Psoas muscle (tissue), 8 donors: ENCODE measurements at places on chromosomes 12 and 14. TPM values are rescaled to one million over a fixed set of nuclear protein-coding genes. Genes with fewer than 3 reads are reported as not detected.

DNA sequence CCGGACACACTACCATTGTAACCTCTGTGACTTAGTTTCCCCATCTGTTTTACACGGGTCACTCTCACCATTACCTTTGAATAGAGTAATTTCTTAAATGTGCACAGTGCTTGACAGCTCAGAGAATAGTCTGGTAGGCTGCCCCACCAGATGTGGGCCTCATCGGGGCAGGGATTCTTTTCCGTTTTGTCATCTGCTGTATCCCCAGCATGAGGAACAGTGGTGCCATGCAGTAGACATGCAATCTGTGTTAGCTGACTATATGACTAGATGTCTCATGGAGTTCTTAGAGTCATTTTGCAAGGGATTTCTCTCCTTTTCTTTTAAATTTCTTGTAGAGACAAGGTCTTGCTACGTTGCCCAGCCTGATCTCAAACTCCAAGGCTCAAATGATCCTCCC lies 44.9 kb upstream of the PLEKHG3 start:
- H3K27me3 ChIP-seq = no peaks in the 10 kb centered on the region
- H3K27ac ChIP-seq = no peak overlapping the region
- no peaks in the 10 kb centered on the region for H3K36me3 ChIP-seq
- no peak overlapping the region for H3K4me3 ChIP-seq
- DNase-seq = no peak

DNA sequence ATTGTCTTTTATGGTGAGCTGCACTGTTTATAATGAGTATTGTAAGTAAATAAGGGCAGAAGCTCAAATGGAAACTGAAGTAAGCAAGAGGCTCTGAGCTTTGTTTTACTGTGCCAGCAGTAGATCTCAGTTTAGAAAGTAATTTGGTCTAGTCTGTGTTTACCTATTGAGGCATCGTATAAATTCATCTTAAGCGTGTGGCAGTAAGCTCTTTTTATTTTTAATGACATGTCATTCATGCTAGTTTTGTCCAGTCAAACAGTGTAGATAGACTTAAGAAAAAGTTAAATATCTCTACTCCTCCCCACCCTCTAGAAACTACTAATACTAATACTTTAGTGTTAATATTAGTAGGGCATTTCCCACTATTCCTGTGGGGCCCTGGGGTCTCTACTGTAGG lies 2.0 kb downstream of the ANO6 start:
- H3K4me1 ChIP-seq = peaks cover 32% of the 10 kb centered on the region
- H3K36me3 ChIP-seq = no peaks in the 10 kb centered on the region
- H3K27me3 ChIP-seq = no peaks in the 10 kb centered on the region
- peak overlapping the region; percentile 98 for H3K4me3 ChIP-seq

SPIC gene
- total RNA-seq = not detected

- H3K27ac ChIP-seq = no peak overlapping the region
- H3K27me3 ChIP-seq = no peaks in the 10 kb centered on the region
- H3K4me3 ChIP-seq = no peak overlapping the region
- no peaks in the 10 kb centered on the region for H3K36me3 ChIP-seq
- H3K4me1 ChIP-seq = no peaks in the 10 kb centered on the region
- no peak for DNase-seq
Measured at GRCh38 chr12:90833228-90833627, 121.7 kb downstream of the CCER1 start.

NAV3 gene
- 2.8 TPM for total RNA-seq
